Mesenchymal stem cell (in vitro differentiated cells and primary cell): ENCODE measurements at places on chromosomes 7 and 10.
A peak's percentile ranks its signal among the peaks of the same experiment; 100 is the strongest.

- DNase-seq, result no peak
Measured at GRCh38 chr10:32253276-32253675, 93.7 kb downstream of the EPC1 start.

- DNase-seq, result no peak
Measured at GRCh38 chr10:91574236-91574635, 58.6 kb downstream of the PPP1R3C start.

GRCh38 chr7:156772725-156773124, 120.3 kb downstream of the LMBR1 start:
- DNase-seq, result no peak

DNA sequence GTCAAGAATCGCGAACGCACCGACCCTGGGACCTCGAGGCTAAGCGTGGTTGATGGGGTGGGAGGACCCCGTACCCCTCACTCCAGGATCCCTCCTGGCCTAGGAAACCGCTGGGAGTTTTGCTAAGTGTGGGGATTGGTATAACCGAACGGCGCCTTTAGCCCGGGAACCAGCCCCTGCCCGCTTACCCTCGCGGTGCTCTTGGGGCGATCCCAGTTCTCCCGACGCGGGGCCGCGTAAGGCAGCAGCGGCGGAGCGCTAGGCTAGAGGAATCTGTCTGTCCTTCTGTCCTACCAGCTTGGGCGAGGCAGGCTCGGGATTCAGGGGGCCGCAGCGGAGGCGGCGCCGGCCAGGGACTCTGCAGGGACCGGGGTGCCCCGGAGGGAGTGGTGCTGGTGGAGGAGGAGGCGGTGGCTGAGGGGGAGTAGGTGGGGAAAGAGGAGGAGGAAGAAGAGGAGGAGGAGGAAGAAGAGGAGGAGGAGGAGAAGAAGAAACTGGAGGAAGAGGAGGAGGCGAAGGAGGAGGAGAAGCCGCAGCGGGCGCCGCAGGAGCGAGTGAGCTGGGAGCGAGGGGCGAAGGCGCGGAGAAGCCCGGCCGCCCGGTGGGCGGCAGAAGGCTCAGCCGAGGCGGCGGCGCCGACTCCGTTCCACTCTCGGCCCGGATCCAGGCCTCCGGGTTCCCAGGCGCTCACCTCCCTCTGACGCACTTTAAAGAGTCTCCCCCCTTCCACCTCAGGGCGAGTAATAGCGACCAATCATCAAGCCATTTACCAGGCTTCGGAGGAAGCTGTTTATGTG, 439 bp upstream of the EMX2 start:
- peak; percentile 41 for DNase-seq

DNA sequence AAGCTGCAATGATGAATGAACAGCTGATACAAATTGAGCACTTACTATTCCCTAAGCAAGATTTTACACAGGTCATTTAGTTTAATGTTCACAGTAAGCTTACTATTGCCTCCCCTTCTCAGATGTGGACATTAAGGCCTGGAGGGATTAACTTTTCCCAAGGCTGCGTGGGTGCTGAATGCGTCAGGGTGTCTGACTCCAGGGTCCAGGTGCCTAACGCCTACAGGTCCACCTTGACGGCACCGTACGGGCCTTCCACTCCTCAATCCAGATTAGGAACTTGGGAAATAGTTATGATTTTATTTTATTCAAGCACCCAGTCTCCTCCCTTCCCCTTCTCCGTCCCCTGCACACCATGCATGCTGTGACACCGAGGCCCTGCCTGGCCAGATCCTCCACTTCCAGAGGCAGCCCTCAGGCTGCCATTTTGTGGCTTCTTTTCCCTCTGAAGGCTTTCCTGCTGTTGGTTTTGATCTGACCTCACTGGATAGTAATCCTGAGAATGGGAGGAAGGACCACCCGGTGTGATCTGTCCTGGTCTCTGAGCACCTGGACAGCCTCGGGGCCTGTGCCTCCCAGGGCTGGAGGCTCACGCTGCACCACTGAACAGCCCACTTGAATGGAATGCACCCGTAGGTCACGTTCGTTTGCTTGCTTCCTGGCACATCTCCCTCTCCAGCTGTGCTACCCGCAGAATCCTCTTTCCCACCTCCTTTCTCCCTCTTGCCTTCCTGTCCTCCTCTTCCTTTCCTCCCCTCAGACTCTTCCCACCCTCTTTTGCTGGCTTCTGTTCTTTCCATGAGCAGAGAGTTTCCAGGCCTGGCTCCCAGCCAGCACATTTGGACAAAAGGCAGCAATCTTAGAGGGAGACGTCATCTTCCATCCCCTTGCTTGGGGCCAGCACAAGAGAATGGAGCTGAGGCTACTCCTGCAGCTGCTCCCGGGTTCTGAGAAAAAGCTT, 14.4 kb downstream of the DENND2A start:
- DNase-seq, result peak; percentile 96
